ENCODE measurements at places on chromosomes 3 and 15.

- DNase-seq: no peak
- no peak overlapping the region for H3K27ac ChIP-seq
- H3K36me3 ChIP-seq: no peaks in the 10 kb centered on the region
- no peaks in the 10 kb centered on the region for H3K27me3 ChIP-seq
These were observed 129.7 kb downstream of the TPRG1 start for GRCh38 chr3:189301479-189301878.

DNA sequence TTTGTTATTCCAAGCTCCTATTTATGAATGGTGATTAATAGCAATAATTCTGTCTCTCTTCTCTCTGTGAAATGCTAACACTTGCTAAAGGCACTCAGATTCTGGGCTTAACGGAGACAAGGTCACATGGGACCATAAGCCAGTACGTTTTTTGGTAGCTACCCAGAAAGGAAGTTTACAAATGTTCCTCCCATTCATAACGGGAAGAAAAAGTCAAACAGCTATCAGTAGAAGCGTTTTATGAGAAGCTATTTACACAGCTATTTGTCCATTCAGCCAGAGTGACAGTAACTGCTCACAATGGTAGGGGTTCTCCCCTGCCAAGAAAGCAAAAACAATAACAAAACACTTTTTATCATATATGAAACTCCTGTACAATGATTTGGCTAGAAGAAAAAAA lies 51.5 kb downstream of the ZMAT3 start:
- no peaks in the 10 kb centered on the region for H3K36me3 ChIP-seq
- peaks cover 28% of the 10 kb centered on the region for H3K4me1 ChIP-seq
- no peaks in the 10 kb centered on the region for H3K27me3 ChIP-seq

DNA sequence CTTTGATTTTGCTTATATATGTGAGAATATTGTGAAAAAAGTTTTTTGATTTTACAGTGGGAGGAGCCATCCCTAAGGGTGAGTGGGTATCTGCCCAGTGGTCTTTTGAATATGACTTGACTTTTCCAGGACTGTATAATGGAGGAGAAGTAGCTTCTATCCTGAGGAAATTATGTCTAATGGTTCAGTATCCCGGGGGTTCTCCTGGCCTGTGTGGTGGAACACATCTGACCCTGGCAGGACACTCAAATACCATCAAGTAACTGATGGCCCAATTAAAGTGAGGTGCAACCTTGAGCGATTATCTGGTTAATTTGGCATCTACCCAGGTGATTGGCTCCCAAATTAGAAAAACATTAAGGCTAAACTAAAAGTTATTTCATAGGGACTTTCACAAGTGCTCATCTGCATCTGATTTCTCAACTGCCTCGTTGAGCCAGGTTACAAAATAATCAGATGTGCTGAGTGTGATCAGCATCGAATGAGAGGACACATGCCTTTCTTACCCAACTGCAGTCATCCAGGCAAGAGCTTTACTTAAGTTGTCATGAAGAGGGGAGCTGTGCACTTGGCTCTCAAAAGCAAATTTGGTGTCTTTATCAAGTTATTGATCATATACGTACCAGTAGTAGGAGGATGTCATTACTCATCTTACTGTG lies 201.4 kb downstream of the IL5RA start:
- H3K27me3 ChIP-seq: peaks cover 4% of the 10 kb centered on the region
- H3K27ac ChIP-seq: no peak overlapping the region
- no peak overlapping the region for H3K4me3 ChIP-seq
- no peaks in the 10 kb centered on the region for H3K4me1 ChIP-seq
- DNase-seq: no peak

GRCh38 chr3:128133273-128133883 lies 9.8 kb upstream of the RUVBL1 start:
- H3K27ac ChIP-seq: no peak overlapping the region
- no peaks in the 10 kb centered on the region for H3K4me1 ChIP-seq
- H3K27me3 ChIP-seq: peaks cover 9% of the 10 kb centered on the region
- no peak overlapping the region for H3K4me3 ChIP-seq
